Activated CD8-positive, alpha-beta memory T cell treated with anti-CD3 and anti-CD28 coated beads, Interleukin-2, amount 10 ng/mL, durations not matched to agents 7 days and 5 days (primary cell): ENCODE measurements at places on chromosomes 5 and 9.
A peak's percentile ranks its signal among the peaks of the same experiment; 100 is the strongest.

- peak; percentile 14 for DNase-seq
These were observed 4.6 kb downstream of the DCANP1 start for GRCh38 chr5:135442431-135443160.

- DNase-seq: peak; percentile 23
These were observed 48.8 kb downstream of the RASGEF1C start for GRCh38 chr5:180160215-180160614.

GRCh38 chr5:7878381-7878873 is 9.5 kb downstream of the MTRR start:
- no peak for DNase-seq

DNA sequence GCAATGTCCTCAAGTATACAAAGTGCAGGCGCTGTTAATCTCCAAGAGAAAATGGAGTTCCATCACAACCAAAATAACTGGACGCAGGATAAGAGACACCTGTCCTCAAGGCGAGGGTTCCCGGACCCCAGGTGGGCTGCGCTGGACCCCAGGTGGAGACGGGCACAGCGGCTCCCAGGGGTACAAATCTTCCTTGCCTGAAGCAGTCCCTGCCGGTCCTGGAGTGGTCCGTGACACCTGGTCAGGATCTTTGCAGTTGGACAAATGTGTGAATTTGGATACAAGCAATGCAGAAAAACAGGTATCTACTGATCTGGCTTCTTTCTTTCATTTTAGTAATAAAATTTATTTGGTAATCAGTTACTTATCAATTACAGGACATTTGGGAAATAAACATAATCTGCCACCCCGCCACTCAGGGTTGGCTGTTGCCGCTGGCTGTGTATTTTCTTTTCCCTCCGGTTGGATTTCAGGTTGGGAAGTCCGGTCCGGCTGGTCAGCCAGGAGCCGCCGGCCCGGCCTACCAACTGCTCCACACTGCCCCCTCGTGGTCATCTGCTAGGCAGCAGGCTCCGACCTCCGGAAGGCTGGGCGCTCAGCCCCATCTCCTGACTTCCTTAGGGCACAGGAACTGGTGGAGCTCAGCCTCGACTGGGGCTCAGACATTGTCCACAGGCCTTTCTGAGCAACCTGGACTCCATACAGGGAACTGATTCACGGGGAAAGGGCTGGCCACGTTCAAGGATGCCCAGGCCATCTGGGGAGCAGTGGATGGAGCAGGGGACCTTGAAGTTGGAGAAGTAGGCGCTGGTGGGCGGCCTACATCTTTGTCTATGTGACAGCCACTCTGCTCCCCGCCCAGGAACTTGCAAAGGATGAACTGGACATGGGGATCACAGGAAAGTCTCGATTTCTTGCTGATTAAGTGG is 43.4 kb downstream of the NXNL2 start:
- DNase-seq: peak; percentile 73

DNA sequence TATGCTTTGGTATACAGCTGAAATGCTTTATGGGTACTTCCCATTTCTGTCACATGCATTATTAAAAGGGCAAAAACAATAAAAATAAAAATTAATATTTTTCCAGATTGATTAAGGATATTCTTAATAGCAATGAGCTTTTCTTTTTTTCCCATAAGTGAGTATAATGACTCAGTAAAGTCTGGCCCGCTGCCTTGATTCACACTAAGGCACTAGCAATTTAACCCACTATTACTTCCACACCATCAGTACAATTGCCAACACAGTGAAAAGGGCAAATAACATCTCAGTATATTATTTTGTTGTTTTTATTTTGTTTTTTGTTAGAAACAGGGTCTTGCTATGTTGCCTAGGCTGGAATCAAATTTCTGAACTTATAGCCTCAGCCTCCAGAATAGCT is 150.1 kb downstream of the RNF180 start:
- no peak for DNase-seq

- DNase-seq: no peak
These were observed 46.5 kb upstream of the GDNF start for GRCh38 chr5:37886242-37886905.

DNA sequence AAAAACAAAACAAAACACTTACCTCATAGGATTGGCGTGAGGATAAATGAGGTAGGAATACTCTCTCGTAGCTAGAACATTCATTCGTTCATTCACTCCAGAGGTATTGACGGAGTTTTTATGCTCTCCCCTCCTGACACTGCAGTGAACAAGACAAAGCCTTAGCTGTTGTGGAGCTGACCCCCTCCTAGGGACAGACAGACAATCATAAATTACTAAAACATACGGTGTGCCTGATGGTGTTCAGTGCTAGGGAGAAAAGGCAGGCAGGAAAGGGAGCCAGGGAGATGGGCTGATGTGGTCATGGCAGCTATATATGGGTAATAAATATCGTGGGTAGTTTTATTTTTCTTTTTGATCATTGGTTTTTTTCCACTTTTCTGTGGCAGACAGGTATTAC is 5.7 kb upstream of the BRD3 start:
- DNase-seq: no peak

DNA sequence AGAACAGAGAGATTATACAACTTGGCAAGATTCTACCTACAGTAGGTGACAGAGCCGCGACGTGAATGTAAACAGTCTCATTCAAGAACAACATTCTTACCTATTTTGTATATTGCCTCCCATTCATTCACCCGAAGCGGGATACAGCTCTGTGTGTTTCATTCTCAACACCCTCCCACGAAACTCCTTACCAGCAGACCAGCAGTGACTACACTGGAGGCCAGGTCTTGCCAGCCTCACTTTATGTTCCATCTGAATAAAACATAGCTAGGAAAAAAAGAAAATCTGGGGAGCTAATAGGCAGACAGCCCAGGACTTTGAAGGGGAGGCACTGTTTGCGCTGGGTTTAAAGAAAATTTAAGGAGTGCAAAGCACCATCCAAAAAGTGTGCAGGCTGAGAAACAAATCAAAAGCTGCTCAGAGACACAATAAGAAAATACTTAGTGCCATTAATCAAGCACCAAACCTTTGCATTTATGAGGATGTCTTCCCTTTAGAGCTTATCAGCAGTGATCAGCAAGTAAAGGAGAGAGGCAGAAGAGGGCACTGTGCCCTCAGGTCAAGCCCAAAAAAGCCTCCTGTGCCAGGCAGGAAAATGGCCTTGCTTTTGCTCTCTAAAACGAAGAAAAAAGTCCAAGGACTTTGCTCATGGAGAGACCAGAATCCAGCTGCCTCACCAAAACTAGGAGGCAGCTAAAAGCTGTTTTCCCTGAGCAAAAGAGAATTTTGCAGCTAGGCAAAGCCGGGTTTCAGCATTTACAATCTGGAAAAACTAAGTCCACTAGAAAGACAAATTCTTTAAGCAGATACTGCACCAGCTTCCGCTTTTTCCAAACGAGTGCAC is 295.1 kb downstream of the BNC2 start:
- no peak for DNase-seq

DNA sequence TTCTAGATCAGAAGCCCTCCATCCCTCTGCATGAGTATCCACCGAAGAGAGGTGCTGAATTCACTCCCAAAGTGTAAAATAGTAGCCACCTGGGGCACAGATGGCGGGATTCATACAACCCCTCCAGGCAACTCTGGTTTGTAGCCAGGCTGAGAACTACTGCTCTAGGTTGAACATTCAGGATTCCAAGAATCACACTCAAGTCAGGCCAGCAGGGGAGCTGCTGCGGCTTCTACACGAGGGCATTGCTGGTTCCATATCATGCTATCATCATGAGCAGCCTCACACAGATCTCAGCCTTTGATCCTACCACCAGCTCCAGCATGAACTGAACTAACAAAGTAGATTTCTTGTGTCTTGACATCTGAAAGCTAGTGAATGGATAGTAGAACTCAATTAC is 367.9 kb downstream of the DIRAS2 start:
- DNase-seq: no peak

GRCh38 chr9:3528451-3528850 is 2.6 kb upstream of the RFX3 start:
- DNase-seq: peak; percentile 85

DNA sequence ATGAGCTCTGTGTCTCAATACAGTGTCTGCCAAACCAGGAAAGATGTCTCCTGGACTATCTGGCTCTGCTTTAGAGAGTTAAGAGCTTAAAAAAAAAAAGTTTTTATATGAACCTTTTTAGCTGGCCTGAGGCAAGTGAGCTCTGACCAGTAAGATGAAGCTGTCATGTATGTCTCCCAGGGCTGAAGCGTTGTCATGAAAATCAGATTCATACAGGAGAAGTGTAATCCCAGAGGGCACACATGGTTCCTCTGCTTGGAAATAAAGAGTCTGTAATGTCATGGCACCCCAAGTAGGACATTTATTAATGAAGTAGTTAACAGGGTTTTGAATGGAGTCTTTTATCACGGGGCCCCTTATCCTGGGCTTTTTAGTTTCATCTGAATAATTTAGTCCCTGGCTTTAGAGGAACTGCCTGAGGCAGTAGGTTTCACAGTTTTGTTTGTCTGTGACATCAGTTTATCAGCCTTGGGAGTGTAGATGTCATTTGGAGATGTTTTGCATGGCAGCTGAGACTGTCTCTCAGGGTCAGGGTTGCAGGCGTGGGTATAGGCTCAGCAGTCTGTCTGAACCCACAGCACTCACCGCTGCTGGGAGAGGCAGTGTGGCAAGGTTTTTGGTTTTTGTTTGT is 223.3 kb downstream of the DIRAS2 start:
- no peak for DNase-seq

DNA sequence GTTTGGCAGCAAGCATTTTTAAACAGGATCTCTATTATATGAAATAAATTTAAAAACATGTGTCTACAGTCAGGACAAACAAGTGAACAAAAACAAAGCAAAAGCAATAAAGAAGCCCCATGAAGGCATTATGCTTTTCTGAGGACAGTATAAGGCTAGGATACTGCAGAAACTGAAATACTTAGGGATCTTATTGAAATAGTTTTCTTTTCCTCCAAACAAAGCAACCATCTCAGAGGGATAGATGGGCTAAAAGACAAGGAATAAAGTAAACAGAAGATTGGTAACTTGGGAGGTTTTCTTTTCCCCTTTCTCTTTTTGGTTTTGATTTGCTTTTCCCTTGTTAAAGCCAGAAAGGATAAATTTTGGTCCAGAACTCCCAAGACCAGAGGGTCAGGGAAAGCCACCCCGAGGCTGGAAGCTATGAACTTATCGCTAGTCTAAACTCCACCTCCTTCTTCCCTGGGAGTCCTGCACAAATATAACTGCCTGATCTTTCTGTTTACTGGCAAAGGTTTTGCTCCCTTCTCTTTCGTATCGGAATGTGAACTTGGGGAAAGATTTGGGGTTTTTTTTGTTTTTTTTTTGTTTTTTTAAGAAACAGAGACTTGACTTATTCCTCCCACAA is 164.0 kb downstream of the GHR start:
- no peak for DNase-seq

GRCh38 chr9:4927701-4928100 is 57.4 kb upstream of the JAK2 start:
- DNase-seq: no peak

GRCh38 chr9:130519927-130520326 is 59.5 kb upstream of the FUBP3 start:
- DNase-seq: no peak

- no peak for DNase-seq
These were observed 142.5 kb downstream of the GABRB2 start for GRCh38 chr5:161403996-161404395.

GRCh38 chr9:125428060-125428901 is 166.7 kb downstream of the GAPVD1 start:
- peak; percentile 51 for DNase-seq

- DNase-seq: no peak
These were observed 1.7 kb downstream of the CCNG1 start for GRCh38 chr5:163439092-163439425.

GRCh38 chr9:79572032-79572607 is 355 bp downstream of the TLE4 start:
- no peak for DNase-seq

DNA sequence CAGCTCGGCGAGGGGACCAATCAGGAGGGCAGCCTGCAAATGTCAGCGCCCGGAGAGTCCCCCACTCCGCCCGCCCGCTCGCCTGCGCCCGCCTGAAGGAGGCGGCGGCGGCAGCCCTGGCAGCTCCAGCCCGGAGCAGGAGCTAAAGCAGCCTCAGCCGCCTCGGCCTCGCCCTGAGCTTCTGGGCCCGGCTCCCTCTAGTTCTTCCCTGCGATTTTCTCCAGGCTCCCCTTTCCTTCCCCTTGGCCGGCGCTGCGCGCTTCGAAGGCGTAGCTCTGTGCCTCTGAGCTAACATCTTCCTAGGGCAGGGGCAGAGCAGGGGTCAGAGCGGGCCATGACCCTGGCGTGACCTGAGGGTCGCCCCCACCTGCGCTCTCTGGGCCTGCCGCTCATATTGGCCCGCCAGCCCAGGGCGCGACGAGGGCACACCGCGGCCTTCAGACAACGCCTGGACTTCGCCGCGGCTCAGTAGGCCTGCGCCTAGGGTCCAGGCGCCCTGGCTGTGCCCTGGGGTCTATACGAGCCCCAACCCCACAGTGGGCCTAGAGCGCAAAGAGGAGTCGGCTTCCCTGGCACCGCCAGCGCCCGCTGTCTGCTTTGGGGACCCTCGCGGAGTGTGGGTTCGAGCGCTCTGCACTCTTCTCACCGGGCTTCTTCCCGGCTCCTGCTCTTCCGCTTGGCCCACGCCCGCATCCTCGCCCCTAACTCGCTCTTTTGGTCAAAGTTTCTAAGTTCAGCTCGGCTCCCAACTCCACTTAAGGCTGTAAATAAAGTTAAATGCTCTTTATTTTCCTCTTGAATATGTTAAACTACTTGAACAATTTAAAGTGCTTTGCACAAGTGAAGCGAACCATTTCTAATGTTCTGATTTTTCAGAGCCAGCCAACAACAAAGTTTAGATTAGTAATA is 504 bp upstream of the OTP start:
- DNase-seq: no peak

- DNase-seq: no peak
These were observed 19.4 kb downstream of the PDE8B start for GRCh38 chr5:77229887-77230286.

- peak; percentile 70 for DNase-seq
These were observed 5.5 kb upstream of the SET start for GRCh38 chr9:128683340-128684064.

DNA sequence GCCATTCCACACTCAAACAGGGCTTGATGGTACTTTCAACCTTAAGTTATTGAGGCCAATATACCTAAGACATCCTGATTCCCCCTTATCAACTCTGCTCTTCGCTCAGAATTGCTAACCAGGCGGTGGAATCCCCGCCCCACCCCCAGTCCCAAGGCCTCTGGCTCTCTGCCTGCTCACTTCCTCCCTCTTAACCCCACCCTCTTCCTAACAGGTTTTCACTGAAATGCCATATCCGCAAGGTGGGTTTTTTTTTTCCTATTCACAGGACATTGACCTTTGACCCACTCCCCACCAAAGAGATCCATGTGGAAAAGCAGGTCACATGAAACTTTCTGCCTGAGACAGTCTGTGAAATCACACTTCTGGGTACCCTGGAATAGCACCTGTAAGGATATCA is 66.6 kb upstream of the IFNK start:
- no peak for DNase-seq

DNA sequence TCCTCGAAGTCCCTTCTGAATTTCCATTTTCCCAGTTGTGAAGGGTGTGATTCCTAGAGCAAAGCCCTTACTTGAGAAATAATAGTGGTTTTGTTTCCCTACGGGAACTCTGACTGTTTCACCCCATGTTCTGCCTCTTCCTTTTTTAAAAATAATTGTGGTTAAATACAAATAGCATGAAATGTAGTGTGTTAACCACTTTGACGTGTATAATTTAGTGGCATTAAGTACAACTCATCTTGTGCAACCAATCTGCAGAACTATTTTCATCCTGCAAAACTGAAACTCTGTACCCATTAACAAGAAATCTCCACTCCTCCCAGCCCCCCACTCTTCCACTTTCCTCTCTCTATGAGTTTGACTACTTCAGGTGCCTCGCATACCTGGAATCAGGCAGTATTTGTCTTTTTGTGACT is 35.6 kb upstream of the HAND1 start:
- no peak for DNase-seq

GRCh38 chr9:100186356-100186755 is 87.3 kb downstream of the INVS start:
- no peak for DNase-seq
